ENCODE measurements at places on chromosomes 7 and 10.

- DNase-seq = no peak
Measured at GRCh38 chr7:6262221-6262620, 10.2 kb downstream of the CYTH3 start.

GRCh38 chr7:381211-382042 lies 91.5 kb downstream of the FOXL3 start:
- DNase-seq = peak; percentile 15

DNA sequence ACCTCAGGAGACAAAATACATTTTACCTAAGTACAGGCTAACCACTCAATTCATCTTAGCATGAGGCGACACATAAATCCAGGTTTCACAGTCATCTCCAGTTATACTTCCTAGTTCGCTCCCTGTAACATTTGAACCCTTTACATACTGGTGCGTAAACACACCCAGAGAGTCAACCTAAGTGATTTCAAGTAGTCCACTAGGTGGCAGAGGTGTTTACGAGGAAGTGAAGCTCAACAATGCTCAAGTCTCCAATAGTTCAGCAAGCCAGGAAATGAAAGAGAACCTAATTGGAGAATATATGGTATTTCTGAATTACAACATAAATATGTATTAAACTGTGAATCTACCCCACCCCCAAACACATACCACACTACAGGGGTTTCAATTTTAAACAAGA lies 76.3 kb upstream of the ABCB5 start:
- DNase-seq = no peak

DNA sequence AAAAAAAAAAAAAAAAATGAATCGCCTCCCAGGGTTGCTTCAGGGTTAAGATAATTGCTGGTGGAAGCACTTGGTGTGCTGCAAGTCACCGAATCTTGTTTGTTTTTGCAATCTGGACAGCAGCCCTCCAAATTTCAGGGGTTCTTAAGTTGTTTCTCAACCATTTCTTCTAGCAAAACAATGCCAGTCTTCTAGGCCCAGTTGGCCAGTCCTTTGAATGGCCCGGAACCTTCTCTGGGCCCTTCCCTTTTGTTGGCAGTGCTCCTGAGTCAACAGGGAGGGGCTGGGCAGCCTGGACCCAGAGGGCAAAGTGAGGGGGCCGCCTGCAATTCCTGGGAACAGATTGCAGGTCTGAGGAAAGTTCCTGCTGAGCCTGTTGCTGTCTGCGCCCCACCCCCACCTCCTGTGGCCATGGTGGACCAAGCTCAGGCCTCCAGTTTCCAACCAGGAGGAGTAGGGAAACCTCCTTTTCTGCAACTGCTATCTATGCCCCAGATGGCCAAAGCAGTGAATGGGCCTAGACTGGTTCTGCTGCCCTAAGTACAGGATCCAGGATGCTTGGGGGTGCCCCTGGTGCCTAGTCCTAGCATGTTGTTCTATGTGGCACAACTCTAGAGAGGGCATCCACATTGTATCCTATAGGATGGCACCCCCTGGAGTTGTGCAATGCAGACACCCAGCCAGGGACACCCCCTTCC lies 31.4 kb upstream of the PDCD4 start:
- DNase-seq = no peak

DNA sequence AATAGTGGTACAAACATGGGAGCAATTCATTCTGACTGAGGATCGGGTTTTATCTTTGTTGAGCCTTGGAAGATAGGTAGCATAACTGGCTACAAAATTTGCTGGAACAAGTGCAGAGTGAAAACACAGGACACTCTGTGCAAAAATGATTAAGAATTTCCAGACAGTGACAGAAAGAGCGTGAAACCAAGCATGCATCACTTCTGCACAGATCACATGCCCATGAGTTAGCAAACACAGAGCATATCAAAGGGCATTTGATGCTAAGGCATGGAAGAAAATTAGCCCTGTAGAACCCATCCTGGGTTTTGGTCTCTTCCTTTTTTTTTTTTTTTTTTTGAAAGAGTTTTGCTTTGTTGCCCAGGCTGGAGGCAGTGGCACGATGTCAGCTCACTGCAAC lies 28.3 kb downstream of the TECTB start:
- DNase-seq = no peak

- DNase-seq = no peak
Measured at GRCh38 chr10:37734971-37735370, 122.4 kb downstream of the ZNF248 start.

- DNase-seq = no peak
Measured at GRCh38 chr7:133275008-133275407, 22.1 kb downstream of the EXOC4 start.

GRCh38 chr7:130490311-130490791 lies 1.5 kb upstream of the MEST start:
- no peak for DNase-seq

GRCh38 chr10:54133203-54133602 lies 667.8 kb downstream of the PCDH15 start:
- DNase-seq = no peak

DNA sequence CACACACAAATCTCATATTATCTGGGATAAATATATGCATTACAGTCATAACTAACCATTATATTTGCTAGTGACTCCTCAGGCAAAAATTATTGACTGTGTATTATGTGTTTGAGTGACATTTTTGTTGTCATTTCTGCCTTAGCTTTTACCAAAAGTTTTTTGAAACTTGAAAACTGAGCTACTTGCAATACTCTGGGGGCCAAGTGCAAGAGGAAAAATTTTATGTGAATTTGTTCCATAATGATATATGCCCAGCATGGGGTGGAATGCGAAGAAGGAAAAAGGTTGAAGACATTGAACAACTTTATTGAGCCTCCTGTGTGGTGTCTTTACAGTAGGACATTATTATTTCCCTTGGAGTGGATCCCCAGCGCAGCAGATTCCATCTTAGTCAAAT lies 176.8 kb upstream of the FERD3L start:
- no peak for DNase-seq

- no peak for DNase-seq
Measured at GRCh38 chr10:132452216-132452650, 55.2 kb downstream of the PWWP2B start.

- DNase-seq = no peak
Measured at GRCh38 chr7:28142650-28143049, 37.9 kb downstream of the JAZF1 start.

DNA sequence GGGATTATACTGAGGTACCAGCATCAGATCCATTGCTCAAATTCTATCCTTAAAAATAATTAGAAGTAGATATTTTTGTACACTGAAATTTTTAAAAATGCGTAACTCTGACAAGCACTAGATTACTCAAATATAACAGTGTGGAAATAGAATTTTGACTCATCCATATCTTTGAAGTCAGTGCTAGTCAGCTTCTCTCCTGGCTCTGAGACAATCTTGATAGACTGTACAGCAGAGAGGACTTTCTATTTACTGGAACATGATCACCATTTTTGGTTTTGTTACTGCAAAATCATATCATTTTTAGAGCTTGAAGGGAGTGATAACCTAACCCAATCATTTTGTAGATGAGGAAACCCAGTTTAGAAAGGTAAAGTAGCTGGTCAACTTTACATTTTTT lies 195.0 kb downstream of the MTERF1 start:
- no peak for DNase-seq

GRCh38 chr10:6958711-6959110 lies 378.6 kb upstream of the PRKCQ start:
- no peak for DNase-seq

- no peak for DNase-seq
Measured at GRCh38 chr10:15684768-15685167, 35.0 kb downstream of the ITGA8 start.

DNA sequence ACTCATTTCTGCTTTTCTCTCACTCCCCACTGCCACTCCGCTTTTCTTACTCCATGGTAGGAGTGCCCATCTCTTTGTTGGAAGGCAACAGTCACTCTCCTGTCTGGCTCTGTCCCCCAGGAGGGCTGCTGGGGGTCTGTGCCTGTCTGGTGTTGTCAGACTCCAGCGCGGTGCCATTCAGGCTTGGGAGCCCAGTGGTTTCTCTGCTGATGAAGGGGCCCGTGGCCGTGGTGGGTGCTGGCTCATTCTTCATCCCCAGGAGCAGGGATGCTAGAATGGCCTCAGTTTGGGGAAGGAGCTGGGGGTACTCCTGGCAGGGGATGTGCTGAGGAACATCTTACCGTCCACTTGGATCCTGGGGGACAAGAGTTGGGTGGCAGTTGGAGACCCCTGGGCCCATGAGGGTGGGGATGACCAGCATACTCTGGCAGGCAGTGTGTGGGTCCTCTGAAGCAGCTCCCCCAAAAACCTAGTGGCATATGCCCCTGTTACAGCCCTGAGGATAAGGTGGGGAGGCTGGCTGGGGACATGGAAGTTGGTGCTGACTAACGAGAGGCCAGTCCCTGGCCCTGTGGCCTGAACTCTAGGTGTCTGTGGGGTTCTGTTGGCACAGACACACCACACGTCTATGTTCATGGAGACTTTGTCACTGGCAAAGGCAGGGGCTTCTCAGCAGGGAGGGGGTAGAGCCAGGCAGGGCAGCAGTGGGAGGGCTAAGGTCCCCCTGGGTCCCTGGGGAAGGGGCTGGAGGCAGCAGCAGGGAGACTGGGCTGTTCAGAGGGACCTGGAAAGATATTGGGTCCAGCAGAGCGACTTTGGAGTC lies 102.8 kb upstream of the RET start:
- no peak for DNase-seq

GRCh38 chr7:101953248-101953819 lies 135.9 kb downstream of the CUX1 start:
- DNase-seq = no peak

- no peak for DNase-seq
Measured at GRCh38 chr7:94897541-94897940, 9.9 kb upstream of the PPP1R9A start.

- no peak for DNase-seq
Measured at GRCh38 chr10:100645613-100646392, 99.6 kb upstream of the PAX2 start.

- DNase-seq = no peak
Measured at GRCh38 chr7:92155108-92155739, 20.9 kb upstream of the CYP51A1 start.

DNA sequence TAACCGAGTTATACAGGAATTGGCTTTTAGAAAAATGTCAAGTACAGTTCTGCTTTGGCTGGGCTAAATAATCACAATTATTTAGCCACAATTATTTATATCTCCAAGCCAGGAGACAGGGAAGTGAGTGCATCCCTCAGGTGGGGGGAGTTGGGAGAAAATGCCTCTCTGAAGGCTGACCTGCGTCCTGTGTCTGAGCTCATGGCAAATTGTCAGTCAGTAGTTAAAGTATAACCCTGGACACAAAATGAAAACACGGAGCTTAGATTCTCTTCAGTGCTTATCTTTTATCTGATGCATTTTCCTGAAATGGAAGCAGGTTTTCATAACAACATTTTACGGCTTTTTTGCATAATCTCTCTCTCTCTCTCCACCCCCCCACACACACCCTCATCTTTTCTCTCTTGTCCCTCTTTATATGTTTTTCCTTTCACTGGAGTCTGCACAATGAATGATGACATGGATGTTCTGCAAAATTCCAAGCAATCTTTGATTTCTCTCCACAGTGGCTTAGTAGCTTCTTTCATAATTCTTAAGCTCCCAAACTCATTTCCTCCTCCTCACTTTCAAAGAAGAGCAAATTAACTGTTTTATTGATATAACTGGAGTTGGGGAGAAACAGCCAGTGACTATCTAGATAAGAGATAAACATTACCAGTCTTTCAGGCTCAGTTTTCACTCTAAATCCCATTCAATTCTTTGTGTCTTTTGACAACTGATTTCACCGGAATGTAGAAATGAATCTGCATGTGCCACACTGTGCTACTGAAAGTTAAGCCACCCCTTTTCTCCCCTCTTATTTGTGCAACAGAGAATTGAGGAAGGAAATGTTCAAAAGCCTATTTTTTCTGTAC lies 521.4 kb upstream of the GHITM start:
- no peak for DNase-seq

DNA sequence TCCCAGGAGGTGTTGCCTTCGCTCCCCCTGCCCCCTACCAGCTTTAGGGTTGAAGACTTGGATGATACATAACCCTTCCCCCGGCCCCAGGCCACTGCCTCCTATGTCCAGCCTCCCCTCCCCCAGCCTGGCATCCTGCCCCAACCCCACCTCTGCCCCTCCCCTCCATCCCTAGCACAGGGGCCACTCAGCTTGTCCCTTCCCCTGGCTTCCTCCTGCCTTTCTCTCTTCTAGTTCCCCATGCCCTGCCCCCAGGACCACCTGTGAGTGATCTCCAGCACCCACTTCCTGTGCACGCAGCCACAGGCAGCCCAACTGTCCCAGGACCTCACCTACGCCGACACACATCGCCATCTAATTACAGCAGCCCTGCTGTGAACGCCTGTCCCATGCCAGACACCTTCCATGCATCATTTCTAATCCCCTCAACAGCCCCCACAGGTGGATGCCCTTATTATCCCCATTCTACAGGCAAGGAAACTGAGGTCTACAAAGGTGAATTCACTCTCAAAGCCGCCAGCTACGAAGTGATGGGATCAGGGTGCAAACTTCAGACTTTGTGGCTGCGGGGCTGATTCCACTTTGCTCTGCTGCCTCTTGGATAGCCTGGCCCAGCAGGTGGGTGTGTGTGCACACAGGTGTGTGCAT lies 82.4 kb upstream of the CHST15 start:
- no peak for DNase-seq

- no peak for DNase-seq
Measured at GRCh38 chr7:84705079-84705478, 481.8 kb downstream of the SEMA3D start.

DNA sequence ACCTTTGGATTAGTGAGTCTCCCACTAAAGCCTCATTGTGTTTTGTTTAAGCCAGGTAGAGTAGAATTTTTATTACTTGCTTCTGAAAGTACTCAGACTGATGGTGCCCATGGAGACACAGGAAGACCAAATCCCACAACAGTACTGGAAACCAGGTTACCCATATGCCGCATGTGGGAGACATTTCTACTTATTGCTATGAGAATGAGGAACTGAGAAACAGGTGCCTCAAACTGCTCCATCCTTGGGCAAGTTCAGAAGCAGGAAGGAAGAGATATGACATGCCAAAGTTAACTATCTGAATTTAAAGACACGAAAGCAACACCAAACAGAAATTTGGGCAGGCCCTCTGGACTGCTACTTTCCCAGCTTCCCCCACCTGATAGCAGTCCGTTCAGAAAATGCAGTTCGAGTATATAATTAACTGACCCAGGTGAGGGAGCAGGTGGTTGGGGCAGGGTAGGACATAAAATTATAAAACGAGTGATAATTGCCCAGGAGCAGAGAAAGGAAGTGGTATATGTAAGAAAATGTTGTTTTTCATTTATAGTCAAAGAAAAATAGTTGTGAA lies 382.3 kb upstream of the MTPN start:
- DNase-seq = no peak

GRCh38 chr7:148982654-148983199 lies 45.6 kb downstream of the PDIA4 start:
- no peak for DNase-seq

- no peak for DNase-seq
Measured at GRCh38 chr10:103188853-103189252, 4.2 kb downstream of the NT5C2 start.

GRCh38 chr10:93707623-93708022 lies 5.2 kb upstream of the FRA10AC1 start:
- DNase-seq = no peak

- no peak for DNase-seq
Measured at GRCh38 chr7:16648551-16648950, 2.6 kb downstream of the BZW2 start.

GRCh38 chr7:38746438-38746837 lies 115.3 kb upstream of the AMPH start:
- DNase-seq = no peak
